PC-3 (cell line): ENCODE measurements at places on chromosomes 5 and 9. TPM values are rescaled to one million over a fixed set of nuclear protein-coding genes. Genes with fewer than 3 reads are reported as not detected.

GRCh38 chr9:89786655-89787054 lies 181.8 kb downstream of the GADD45G start:
- DNase-seq = no peak

The LCN10 gene
- total RNA-seq = not detected in 2 replicates

The PCA3 gene
- not detected in 2 replicates for total RNA-seq

- no peak for DNase-seq
These were observed 152.9 kb upstream of the SLC28A3 start for GRCh38 chr9:84493284-84493947.

- DNase-seq = no peak
These were observed 20.8 kb upstream of the SLC44A1 start for GRCh38 chr9:105223544-105224140.

DNA sequence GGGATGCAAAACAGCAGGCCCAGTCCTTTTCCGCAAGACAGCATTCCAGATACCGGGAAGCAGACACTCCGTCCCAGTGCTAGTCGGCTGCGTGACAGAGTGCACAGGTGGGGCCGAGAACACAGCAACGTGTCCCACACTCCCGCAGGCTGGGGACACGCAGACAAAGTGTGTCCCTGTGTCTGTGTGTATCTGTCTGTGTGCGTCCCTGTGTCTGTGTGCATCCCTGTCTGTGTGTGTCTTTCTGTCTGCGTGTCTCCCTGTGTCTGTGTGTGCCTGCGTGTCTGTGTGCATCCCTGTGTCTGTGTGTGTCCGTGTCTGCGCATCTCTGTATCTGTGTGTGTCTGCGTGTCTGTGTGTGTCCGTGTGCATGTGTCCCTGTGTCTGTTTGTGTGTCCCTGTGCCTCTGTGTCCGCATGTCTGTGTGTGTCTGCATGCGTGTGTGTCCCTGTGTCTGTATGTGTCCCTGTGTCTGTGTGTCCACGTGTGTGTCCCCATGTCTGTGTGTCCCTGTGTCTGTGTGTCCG lies 137.0 kb downstream of the MRPL36 start:
- DNase-seq = no peak

- no peak for DNase-seq
These were observed 531.6 kb upstream of the KLF4 start for GRCh38 chr9:108021096-108021710.

DNA sequence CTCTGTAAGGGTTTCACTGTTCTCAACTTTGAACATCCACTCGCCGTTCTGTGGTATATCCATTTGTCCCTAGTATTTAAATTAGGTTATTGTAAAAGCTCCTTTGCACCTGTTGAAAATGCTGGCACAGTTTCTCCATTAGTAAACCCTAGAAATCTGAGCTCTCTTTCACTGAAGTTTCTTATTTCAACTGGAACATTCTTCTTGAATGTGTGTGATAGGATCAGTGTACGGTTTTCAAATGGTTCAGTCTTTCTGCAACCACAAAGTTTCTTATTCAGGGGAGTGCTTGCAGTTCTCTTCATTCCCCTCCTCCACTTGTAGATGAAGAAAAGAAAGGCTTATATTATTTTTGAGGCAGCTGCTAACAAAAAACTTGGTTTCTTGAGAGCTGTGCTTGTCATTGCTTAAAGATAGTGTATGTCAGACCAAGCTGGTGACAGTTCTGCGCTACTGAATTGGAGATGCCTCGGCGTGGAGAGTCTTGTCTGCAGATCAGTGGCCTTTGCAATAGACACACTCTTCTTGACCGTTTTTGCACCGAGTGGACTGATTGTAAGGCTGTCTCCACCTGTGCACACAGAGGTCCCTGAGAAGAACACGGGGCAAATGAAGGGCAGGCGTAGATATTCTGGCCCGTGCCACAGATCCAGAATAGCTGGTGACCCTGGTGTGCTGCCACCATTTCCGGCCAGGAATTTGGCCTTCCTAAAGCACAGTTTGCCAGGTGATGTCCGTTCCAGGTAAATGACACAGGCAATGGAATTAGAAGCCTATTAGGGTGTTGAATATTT lies 102.2 kb downstream of the TRIO start:
- DNase-seq = no peak

The IFNB1 gene
- not detected in 2 replicates for total RNA-seq

DNA sequence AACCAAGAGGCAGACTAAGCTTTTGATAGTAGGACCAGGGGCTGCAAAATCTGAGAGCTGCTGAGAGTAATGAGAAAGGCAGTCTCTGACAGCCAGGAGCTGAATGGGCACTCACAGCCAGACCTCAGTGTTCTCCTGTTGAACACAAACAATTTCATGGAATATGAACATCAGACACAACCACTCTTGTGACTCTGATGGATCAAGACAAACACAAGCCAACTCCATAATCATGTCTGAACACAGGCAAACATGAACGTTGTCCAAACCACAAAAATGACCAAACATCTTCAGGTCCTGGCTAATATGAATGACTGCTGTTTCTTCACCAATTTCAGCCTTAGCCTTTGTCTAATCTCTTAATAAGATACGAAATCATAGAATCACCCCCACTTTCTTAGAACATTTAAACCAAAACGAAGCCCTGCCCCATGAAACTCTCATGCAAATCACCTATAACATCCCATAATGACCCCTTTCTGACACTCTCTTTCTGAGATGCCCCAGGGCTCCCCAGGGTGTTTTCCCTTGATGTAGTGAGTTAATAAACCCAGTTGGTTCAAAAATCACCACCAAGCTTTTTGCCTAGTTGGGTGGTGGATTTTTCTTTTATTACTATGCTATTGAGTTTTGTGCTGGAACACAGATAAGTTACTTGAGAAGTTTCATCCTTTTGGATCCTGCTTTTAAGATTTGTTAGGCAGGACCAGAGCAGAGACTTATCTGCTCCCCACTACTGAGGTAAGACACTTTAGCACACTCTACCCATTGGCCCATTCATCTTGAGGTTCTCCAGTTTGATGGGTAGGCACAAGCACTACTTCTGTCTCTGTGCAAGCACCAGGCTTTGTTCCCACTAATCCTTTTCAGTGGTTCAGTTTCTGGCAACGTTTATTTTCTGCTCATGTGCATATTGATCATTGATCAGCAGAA lies 5.9 kb upstream of the ERAP2 start:
- peak; percentile 24 for DNase-seq

- no peak for DNase-seq
These were observed 7.8 kb upstream of the GADD45G start for GRCh38 chr9:89596937-89597555.

- no peak for DNase-seq
These were observed 28.3 kb upstream of the NDFIP1 start for GRCh38 chr5:142080248-142080647.

- DNase-seq = no peak
These were observed 7.9 kb downstream of the AMACR start for GRCh38 chr5:33999978-34000377.

DNA sequence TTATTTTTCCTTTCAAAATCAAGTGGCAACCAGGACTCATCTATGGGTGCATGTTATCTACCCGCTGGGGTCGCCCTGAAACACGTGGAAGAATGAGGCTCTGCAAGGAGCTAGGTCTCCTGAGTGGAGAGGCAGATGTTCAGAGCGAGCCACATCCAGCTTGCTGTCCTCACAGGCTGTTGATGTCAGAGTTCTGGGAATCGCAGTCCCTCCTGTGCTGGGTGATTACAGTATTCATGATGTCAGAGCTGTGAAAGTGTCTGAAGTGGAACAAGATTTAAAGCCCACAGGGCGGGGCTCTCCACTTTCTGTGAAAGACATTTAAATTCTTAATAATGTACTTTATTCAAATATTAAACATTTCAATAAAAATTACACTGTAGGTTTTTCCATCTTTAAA lies 24.4 kb upstream of the LMX1B start:
- DNase-seq = no peak
